Kidney glomerular epithelial cell (primary cell): ENCODE measurements at places on chromosomes 6 and 20.

DNA sequence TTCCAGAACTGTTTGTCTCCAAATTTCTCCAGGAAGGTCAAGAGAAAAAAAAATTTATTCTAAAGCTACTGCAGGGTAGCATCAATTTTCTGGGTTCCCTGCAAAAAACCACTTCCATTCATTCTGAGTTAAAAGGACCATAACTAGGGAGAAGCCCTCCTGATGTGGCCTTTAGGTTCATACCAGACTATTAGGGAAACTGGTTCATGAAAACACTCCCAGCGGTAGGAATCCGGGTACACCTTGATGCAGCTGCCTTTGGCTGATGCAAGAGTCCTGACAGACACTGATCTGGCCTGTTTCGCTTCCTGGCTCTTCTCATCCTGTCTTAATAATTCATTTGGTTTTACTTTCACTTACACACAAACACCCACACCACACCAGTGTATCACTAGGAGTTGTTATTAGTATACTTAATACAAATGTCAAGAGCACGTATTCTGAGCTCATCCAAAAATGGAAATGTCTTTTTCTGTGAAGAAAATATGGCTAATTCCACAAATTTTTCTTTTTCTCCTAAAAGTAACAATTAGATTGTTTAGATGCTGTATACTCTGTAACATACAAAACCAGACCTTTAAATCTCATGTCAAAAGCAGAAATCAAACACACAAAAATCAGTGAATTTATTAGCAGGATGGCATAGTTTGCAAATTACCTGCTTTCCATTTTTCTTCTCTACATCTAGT, 38.4 kb upstream of the ARHGAP18 start:
- DNase-seq: peak; percentile 70

- DNase-seq: no peak
These were observed 40.5 kb upstream of the GCLC start for GRCh38 chr6:53585208-53585900.

DNA sequence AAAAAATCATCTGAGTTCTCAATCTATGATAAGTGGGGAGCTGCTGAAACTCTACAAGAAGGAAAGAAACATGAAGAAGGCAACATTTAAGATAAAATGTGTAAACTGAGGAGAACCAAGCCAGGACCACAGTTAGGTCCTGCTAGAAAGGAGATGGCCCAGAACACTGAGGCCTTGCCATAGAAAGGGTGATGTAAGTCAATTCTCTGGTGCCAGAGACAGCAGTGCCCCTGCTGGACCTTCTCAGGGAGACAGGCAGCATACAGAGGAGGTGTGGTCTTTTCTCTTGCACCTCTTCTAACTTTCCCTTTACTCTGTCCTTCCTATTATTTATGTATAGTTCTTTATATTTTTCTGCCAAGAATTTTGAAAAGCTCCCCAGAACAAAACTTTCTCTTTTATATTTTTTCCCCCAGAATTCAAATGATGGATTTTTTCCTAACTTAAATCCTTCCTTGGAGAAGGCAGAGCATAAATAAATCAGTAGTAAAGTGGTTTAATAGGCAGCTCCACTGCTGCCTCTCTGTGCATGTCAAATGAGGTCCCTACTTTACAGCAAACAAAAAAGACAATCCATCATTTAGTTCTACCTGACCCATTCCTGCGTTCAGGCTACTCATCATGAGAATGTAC, 9.0 kb downstream of the UQCC2 start:
- DNase-seq: peak; percentile 22

DNA sequence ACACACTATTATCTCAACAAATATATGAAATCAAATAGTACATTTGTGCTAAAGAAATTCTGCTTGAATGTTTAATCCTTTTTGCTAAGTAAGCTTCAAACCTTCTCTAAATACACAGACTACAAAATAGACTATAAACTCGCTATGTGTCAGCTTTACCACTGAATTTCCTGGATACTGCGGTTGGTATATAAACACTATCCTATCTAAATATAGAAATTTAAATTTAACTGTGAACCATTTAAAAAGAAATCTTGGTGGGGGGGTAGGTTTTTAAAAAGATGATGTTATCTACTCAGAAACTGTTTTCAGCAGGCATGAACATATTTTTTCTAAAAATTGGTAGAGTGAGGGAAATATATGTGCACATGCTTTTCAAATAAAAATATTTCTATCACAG, 306.5 kb upstream of the RUNX2 start:
- DNase-seq: no peak

DNA sequence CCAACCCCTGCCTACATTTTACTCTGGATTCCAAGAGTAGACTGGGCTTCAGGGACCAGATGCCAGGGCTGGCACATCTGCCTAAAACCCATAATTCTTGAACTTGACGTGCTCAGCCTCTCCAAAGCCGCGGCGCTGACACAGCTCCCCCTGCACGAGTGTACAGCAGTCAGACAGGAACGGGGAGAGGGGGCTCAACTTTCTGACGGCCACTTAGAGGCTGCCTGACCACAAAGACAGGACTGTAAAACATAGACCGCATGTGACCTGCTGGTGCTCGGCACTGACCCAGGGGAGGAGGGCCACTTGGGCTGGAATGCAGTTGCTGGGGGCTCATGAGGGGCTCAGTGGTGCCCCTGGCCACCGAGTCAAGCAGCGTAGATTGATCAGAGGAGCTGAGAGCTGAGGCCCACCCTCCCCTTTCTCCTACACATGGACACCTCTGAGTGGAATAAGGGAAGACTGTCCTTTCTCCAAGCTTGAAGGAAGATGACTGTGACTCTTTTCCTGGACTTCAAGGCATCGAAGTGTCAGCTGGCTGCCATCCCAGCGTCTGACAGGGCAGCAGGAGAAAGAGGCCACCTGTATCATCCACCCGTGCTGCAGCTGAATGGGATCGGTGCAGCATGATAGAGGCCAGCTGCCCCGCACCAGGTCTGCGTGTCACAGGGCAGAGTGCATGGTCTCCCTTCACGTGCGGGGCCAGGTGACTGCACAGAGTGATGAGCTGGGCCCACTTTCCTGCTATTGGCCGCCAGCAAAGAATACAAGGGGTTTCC, 171.3 kb upstream of the AGPAT4 start:
- DNase-seq: no peak

DNA sequence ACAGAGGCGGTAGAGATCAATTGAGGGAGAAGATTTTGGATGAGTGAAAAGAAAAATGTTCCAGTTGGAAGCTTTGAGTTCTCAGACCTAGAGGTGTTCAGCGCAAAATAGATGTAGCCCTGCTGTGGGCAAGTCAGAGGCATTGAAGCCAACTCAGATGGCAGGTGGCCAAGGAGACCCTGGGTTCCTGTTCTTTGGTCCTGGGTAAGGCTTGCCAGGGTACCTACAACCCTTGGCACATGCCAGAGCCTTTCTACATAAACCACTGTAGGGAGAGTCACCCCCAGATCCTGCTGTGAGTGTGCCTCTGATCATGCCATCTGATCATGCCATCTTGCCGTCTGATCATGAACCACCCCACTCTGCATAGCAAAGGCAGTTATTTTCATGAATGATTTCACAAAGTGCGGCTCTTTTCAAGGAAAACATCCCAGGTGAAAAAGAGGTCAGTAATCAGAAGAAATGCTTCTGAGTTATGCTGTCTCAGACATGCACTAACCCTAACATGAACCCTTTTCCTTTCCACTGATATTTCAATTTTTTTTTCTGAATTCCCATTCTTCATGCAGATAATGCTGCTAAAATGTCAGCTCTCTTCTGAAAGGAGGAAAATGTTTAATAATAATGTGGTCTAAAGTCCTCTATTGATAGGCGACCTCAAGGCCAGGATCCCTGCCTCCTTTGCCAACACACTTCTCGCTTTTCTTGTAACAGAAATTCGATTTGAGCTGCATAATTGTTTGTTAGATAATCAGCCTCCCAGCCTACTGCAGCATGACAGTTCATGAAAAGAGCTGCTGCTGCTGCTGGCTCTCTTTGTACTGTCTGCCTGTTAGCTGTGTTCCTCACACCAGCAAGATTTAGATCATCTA, 153.6 kb downstream of the MTHFD1L start:
- peak; percentile 48 for DNase-seq

DNA sequence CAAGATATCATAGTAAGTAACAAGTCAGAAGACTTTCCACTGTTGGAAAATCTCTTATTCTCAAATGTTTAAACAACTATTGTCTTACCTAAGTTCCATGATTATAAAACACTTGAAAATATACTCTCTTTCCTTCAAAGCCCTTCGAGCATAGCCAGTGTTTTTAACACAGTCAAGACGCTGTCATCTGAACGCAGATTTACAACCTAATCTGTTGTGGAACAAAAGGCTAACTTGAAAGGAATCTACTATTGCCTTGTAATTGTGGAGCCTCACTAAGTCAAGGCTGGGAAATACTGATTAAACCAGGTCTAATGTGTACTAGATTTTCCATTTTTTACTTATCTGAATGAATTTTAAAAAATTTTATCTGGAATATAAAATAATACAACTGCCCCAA, 205.8 kb downstream of the TRDN start:
- DNase-seq: no peak

GRCh38 chr20:45049904-45050471, 50.9 kb downstream of the KCNS1 start:
- DNase-seq: no peak

DNA sequence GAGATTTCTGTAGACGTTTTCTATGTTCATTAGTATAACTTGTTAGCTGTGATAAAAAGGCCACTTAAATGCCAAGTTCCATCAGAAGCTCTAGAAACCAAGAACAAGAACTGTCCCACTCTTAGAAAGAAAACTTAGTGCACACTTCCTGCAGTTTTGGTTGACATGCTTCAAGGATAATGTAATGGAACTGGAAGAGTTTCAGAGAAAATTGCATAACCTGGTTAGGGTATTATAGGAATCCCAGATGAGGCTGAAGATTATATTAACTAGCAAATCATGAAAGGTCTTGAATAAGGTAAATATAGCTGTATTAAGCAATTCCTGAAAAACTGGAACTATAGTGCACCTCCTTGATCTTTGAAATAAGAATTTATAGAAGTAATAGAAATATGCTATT, 1.8 kb upstream of the PHACTR2 start:
- DNase-seq: no peak

DNA sequence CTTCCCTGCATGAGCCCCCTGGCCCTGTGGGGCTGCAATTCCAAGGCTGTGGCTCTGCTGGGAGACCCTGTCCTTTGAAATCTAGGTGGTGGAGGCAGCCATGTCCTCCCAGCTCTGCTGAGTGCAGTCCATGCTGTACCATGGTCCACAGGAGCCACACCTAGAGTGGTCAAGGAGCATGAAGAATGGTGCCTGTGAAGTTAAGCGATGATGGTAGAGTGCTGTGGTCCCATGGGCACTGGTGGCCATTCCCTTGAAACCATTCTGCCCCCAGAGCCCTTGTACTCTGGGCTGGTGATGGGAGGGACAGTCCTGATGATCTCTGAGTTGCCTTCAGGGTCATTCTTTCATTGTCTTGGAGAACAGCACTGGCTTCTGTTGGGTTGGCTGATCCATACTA, 55.3 kb downstream of the EFCAB8 start:
- no peak for DNase-seq

GRCh38 chr6:16824845-16825685, 63.8 kb upstream of the ATXN1 start:
- no peak for DNase-seq

- no peak for DNase-seq
These were observed 32.8 kb upstream of the SIRPB2 start for GRCh38 chr20:1524004-1524403.

DNA sequence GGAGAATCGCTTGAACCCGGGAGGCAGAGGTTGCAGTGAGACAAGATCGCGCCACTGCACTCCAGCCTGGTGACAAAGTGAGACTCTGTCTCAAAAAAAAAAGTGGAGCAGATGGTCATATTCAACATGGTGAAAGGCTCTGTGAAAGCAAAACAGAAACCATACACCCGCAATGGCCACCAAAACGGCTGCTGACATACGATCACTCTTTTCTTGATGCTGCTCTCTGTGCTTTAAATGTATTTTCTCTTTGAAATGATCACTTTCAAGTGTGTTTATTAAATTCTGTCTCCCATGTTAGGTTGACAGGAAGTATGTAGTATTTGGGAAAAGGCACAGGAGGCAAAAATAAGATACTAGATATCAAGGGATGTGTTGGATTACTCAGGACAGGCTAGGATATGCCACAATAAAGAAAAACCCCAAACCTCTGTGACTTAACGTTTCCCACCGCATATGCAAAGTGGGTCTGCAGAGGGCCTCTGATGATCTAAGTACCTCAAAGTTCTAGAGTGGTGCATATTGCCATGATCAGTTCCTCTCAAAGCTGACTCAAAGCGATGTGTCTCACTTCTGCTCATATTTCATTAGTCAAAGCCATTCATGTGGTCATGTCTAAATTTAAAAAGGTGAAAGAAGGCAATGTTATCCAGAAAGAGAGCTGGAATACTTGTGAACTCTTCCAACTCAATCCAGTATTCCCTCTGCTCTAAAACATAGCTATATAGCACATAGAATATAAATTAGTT, 155.1 kb upstream of the SOX4 start:
- no peak for DNase-seq

- DNase-seq: peak; percentile 77
These were observed 169.9 kb downstream of the QRSL1 start for GRCh38 chr6:106799031-106799894.

GRCh38 chr6:55594442-55594841, 15.4 kb upstream of the HMGCLL1 start:
- no peak for DNase-seq

- peak; percentile 5 for DNase-seq
These were observed 15.6 kb downstream of the RRBP1 start for GRCh38 chr20:17666481-17666880.

DNA sequence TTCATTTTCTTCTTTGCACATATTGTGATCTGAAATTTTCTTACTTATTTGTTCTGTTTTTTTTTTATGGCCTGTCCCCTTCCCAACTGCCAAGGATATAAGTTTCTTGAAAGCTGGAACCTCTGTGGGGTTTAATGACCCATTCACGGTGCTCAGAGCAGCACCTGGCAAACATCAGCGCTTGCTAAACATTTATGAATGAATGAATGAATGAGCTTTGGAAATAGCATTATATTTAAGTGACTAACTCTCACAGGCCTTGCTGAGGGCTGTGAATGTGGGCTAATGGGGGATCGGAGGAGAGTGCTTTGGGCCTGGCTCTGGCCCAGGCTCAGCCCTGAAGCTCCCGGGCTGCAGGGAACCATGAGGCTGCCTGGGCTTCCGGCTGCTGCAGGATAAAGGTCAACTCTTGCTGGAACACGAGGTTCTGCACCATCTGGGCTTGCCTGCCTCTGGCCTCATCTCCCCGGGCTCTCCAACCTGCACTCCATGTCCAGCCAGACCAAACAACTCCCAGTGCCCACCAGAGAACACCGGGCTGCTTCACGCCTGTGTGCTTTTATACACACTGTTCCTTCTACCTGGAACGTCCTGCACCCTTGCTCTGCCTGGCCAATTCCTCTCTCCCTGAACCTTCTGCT, 14.6 kb upstream of the ARMC12 start:
- DNase-seq: no peak

GRCh38 chr6:149013586-149014344, 266.9 kb downstream of the UST start:
- DNase-seq: no peak
